ENCODE measurements at places on chromosomes 4 and X. TPM values are rescaled to one million over a fixed set of nuclear protein-coding genes. Genes with fewer than 3 reads are reported as not detected.

GRCh38 chr4:165335163-165335703, 7.8 kb downstream of the MSMO1 start:
- peaks cover 42% of the 10 kb centered on the region for H3K4me1 ChIP-seq
- DNase-seq, result no peak
- H3K4me3 ChIP-seq, result no peak overlapping the region
- H3K27ac ChIP-seq, result no peak overlapping the region

Gene BLTP1
- total RNA-seq, result 30.1 TPM

Gene PDCL2
- total RNA-seq, result not detected

Gene SATL1
- not detected for total RNA-seq

- no peaks in the 10 kb centered on the region for H3K36me3 ChIP-seq
- no peaks in the 10 kb centered on the region for H3K27me3 ChIP-seq
- H3K4me3 ChIP-seq, result no peak overlapping the region
- no peak for DNase-seq
- peaks cover 3% of the 10 kb centered on the region for H3K4me1 ChIP-seq
Observed at GRCh38 chrX:102985192-102985591, 48.1 kb downstream of the RAB40AL start.

DNA sequence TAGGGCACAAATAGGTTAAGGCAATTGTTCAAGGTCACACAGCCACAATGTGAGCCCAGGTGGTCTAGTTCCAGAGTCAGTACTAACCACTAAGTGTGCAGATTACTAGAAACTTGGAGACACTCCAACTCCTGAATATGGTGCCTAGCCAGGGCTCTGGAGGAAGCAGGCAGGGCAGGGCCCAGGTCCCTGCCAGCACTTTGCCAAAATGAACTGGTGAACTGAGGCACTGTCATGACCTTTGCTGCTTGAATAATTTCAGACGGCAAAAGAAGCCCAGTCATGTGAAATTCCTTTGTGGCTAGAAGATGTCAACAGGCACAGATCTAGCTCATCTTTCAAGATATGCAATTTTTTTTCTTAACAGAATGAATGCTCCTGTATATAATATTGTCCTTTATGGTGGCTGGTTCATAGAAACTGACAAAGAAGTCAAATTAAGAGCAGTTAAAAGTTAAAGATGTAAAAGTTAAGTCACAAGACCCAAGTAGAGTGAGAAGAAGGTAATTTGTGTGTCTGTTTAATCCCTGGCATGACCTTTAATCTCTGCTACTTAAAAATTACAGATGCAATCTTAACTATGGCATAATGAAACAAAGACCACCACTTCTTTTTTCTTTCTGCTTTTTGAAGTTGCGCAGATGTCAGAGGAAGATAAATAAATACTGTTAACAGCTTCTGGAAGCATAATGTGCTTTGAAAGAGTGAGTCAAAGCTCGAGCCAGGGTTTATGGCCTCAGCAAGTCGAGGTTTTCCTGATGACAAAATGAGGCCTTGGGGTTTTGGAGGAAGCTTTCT, 54.1 kb downstream of the SHROOM3 start:
- H3K4me3 ChIP-seq, result no peak overlapping the region
- H3K4me1 ChIP-seq, result no peaks in the 10 kb centered on the region
- no peak for DNase-seq
- peaks cover 19% of the 10 kb centered on the region for H3K27me3 ChIP-seq
- no peaks in the 10 kb centered on the region for H3K36me3 ChIP-seq
